Colonic mucosa (tissue), 4 donors: ENCODE measurements at places on chromosomes 11 and 22.

DNA sequence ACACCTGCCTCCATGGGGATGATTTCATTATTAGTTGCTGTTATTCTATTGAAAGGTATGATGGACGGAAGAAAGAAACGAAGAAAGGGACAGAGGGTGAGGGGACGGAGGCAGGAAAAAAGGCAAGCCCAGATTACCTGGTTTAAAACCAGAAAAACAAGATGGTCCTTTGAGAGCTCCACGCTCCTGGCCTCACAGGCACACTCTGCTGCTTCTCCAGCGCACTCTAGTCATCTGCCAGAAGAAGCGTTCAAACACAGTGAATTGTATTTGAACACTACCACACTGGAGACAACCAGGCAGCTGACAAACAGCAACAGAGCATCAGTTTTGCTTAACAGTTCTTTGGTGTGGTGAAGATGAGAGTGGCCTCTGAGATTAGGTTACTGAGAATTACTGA is 216.9 kb downstream of the CADM1 start:
- DNase-seq = no peak
- H3K36me3 ChIP-seq = no peaks in the 10 kb centered on the region
- H3K27me3 ChIP-seq = no peaks in the 10 kb centered on the region

GRCh38 chr11:14577292-14577691 is 57.1 kb upstream of the PSMA1 start:
- H3K27ac ChIP-seq = no peak overlapping the region
- DNase-seq = no peak

DNA sequence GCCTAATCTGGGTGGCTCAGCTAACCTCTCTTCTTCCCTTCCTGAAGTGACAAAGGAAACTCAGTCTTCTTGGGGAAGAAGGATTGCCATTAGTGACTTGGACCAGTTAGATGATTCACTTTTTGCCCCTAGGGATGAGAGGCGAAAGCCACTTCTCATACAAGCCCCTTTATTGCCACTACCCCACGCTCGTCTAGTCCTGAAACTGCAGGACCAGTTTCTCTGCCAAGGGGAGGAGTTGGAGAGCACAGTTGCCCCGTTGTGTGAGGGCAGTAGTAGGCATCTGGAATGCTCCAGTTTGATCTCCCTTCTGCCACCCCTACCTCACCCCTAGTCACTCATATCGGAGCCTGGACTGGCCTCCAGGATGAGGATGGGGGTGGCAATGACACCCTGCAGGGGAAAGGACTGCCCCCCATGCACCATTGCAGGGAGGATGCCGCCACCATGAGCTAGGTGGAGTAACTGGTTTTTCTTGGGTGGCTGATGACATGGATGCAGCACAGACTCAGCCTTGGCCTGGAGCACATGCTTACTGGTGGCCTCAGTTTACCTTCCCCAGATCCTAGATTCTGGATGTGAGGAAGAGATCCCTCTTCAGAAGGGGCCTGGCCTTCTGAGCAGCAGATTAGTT is 14.2 kb upstream of the UVRAG start:
- no peak for DNase-seq
- H3K27ac ChIP-seq = no peak overlapping the region
- no peaks in the 10 kb centered on the region for H3K27me3 ChIP-seq
- no peaks in the 10 kb centered on the region for H3K36me3 ChIP-seq
- no peak overlapping the region for H3K4me3 ChIP-seq
- no peaks in the 10 kb centered on the region for H3K4me1 ChIP-seq

GRCh38 chr11:114401311-114401710 is 845 bp downstream of the RBM7 start:
- DNase-seq = no peak
- peak overlapping the region; percentile 72 for H3K4me3 ChIP-seq
- peaks cover 4% of the 10 kb centered on the region for H3K36me3 ChIP-seq
- peaks cover 9% of the 10 kb centered on the region for H3K4me1 ChIP-seq

- no peak for DNase-seq
- no peak overlapping the region for H3K4me3 ChIP-seq
- H3K27me3 ChIP-seq = no peaks in the 10 kb centered on the region
- H3K27ac ChIP-seq = no peak overlapping the region
- H3K36me3 ChIP-seq = no peaks in the 10 kb centered on the region
Measured at GRCh38 chr11:3950996-3951660, 95.7 kb downstream of the STIM1 start.

DNA sequence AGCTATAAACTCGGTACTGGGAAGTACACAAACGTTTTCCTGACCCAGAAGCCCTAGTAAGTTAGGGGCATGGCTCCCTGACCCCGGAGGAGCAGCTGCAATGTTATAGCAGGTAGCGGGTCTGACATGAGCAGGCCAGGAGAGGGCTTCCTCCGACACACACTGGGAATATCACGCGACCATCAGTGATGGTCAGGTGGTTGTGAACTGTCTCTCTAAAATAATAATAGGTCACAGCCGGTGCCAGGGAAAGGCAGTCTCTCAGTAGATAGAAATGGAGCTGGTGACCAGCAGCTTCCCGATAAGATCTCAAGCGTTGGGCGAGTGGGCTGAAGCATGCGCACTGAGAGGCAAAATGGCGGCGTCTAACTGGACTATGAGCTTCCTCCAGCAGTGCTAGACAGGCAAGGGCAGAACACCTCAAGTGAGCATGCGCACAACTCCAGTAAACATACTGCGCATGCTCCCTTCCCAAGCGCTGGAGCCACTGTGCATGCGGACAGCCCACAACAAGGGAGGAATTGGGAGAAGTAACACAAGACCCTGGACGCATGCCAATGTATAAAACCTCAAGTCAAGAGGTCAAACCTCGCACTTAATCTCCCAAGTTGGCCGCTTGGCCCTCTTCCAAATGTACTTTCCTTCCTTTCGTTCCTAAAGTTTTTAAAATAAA is 22.3 kb upstream of the TESMIN start:
- H3K4me1 ChIP-seq = no peaks in the 10 kb centered on the region
- H3K4me3 ChIP-seq = no peak overlapping the region
- H3K27me3 ChIP-seq = no peaks in the 10 kb centered on the region
- DNase-seq = no peak
- H3K36me3 ChIP-seq = peaks cover 49% of the 10 kb centered on the region

- no peaks in the 10 kb centered on the region for H3K4me1 ChIP-seq
- H3K4me3 ChIP-seq = no peak overlapping the region
- no peak for DNase-seq
- H3K27ac ChIP-seq = no peak overlapping the region
Measured at GRCh38 chr11:131928992-131929391, 558.6 kb downstream of the NTM start.

DNA sequence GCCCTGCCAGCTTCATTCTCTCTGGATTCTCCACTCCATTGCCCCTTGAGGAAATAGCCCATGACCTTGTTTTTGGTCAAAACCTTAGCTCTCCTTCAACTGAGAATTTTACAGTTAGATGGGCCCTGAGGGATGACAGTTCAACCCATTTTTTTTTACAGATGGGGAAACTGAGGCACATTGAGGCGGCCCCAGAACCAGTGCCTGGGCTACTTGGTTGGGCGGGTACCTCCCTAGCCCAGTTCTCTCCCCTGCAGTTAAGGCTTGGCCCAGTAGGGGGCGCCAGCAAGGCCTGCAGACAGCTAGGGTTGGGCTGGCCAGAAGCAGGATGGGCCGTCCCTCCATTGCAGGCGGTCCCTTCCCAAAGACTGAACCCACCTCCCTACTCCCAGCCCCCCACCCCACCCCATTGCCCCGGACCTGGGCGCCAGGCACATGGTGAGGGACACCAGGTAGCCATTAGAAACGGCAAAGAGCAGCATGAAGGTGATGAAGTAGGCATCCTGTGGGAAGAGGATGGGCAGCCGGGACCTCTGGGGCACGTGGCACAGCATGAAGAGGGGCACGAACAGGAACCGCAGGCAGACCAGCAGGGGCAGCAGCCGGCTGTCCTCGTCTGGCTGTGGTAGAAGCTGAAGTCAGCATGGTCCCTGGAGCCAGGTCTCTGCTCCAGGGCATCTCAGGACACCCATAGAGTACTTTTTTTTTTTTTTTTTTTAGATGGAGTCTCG is 7.6 kb downstream of the SLC29A2 start:
- H3K27me3 ChIP-seq = no peaks in the 10 kb centered on the region
- peak; percentile 80 for DNase-seq
- no peak overlapping the region for H3K4me3 ChIP-seq
- no peaks in the 10 kb centered on the region for H3K36me3 ChIP-seq

- DNase-seq = no peak
- no peaks in the 10 kb centered on the region for H3K4me1 ChIP-seq
- no peaks in the 10 kb centered on the region for H3K36me3 ChIP-seq
- H3K27ac ChIP-seq = no peak overlapping the region
- no peaks in the 10 kb centered on the region for H3K27me3 ChIP-seq
Measured at GRCh38 chr22:27764722-27765236, 36.8 kb downstream of the MN1 start.

DNA sequence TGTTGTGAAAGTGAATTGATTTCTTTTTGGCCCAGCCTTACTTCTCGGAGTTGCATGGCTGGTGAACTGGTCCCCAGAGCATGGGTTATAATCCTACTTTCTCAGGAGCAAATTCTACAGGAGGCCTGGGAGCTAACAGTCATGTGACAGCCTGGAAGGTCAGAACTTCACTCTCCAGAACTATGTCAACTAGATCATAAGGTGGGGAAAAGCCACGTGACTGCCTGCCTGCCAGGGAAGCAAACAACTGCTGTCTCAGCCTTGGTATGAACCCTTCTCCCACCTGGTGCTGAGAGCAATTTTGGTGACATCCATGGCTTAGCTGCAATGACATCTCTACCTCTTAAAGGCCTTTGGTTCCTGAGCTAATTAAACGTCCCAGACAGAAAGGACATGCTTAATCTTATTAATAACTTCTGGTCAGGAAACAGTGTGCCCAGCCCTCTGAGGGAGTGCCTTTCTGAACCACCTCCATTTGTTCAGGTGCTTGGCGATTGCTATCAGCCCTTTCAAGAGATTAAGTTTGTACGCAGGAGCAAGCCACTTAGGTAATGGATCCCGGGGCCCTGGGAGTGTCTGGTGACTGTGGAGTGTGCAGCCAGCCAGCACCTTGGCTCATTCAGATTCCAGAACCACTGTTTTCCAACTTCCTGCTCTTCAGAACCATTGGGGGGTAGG is 1.4 kb upstream of the CREB3L1 start:
- H3K27ac ChIP-seq = peak overlapping the region; percentile 92
- peak; percentile 91 for DNase-seq
- H3K4me1 ChIP-seq = peaks cover 21% of the 10 kb centered on the region
- H3K27me3 ChIP-seq = no peaks in the 10 kb centered on the region
- H3K4me3 ChIP-seq = no peak overlapping the region

- DNase-seq = no peak
- H3K4me1 ChIP-seq = peaks cover 3% of the 10 kb centered on the region
- no peaks in the 10 kb centered on the region for H3K27me3 ChIP-seq
- no peaks in the 10 kb centered on the region for H3K36me3 ChIP-seq
- H3K4me3 ChIP-seq = no peak overlapping the region
- no peak overlapping the region for H3K27ac ChIP-seq
Measured at GRCh38 chr11:47104261-47104950, 72.3 kb downstream of the ARFGAP2 start.

DNA sequence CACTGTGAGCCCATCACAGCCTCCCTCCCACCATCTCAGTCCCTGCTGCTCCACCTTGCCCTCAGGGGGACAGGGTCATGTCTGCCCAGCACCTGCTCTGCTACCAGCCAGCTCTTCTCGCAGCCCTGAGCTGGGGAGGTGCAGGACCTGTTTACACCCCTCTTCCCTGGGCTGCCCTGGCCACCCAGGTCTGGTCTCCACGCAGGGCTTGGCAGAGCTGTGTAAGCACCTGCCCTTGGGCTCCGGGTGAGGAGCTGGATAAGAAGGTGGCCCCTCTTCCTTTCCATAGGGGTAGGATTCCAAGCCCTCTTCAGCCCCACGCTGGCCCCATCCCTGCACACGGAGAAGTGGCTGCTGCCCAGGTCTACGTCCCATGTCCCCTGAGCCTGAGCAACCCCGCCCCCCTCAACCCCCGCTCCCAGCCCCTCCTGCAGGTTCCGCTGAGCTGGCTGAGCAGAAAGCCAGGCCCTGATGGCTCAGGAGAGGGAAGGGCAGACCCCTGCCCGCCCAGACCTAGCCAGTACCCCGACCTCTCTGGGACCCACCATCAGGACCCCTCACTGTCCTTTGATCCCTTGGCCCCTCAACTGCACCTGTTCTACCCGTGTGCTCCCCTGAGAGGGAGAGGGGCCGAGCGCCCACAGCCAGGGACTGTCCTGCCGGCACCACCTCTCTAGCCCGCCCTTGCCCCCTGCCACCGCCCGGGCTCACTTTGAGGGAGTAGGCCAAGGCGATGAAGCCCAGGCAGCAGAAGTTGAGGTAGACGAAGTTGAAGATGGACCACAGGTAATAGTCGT is 3.2 kb downstream of the IFITM10 start:
- H3K36me3 ChIP-seq = no peaks in the 10 kb centered on the region
- H3K27me3 ChIP-seq = peaks cover 14% of the 10 kb centered on the region
- no peak overlapping the region for H3K4me3 ChIP-seq

DNA sequence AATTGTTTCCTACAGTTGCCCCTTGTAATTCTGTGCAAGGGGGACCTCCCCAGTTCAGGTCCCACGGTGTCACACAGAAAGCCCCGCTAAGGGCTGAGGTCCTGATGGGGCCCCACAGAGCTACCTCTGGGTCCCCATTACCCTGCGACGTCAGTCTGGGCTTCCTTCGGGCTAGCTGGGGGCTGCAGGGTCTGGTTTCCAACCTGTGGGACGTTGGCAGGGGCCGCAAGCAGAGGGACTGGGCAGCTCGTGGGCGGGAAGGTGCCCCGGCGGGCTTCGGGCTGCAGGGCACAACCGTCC is 698 bp downstream of the SLC37A4 start:
- H3K36me3 ChIP-seq = no peaks in the 10 kb centered on the region
- no peaks in the 10 kb centered on the region for H3K27me3 ChIP-seq
- H3K27ac ChIP-seq = peak overlapping the region; percentile 75
- H3K4me3 ChIP-seq = peak overlapping the region; percentile 58

DNA sequence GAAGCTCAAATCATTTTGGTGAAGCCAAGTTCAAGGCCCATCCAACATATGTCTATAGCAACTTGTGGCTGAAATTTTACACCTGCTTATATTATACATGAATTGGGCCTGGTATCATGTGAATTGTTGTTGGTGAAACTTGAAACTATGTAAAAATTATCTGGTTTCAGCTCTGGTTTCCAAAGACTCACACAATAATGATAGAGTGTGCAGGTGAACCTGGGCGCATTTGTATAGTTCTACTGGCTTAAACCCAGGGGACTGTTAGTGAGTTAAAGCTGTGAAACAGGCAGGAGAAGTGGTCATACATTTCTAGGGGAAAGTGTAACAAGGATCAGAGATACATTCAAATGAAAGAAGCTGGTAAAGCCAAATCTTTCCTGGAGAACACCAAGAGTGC is 627.3 kb downstream of the METTL15 start:
- no peaks in the 10 kb centered on the region for H3K4me1 ChIP-seq
- DNase-seq = no peak
- no peak overlapping the region for H3K4me3 ChIP-seq
